SK-N-SH (cell line): ENCODE measurements at places on chromosomes 5 and 9. TPM values are rescaled to one million over a fixed set of nuclear protein-coding genes. Genes with fewer than 3 reads are reported as not detected.

- DNase-seq: no peak
These were observed 285.1 kb upstream of the CDH6 start for GRCh38 chr5:30908356-30908755.

DNA sequence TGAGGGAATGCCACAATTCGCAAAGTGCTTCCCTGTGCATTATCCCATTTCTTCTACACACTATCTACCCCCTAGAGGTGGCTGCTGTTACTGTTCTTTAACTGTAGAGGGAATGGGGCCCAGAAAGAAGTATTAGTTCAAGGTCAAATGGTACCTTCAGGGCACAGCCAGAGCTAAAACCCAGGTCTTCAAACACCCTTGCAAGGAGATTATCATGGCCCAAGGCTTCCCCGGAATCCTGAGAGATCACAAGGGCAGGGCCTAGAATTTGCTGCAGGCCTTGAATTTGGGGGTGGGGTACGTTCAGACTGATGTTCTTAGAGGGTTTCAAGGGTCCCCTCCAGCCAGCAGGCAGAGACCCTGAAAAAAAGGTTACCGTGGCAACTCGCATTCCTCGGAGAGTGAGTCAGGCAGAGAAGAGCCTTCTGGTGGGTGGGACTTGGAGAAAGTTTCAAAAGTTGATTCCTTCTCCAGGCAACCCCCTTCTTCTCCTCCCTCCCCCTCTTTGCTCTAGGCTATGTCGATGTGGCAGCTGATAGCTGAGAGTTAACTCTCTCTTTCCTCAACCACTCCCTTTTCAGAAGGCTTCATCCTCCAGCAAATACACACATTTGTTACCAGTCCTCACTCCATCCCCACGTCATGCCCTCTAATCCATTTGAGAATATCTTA is 1.9 kb downstream of the SPARC start:
- no peak for DNase-seq

- DNase-seq: no peak
These were observed 36.5 kb upstream of the ANKDD1B start for GRCh38 chr5:75574791-75575190.

GRCh38 chr5:175654807-175655206 is 3.1 kb upstream of the HRH2 start:
- no peak for DNase-seq

DNA sequence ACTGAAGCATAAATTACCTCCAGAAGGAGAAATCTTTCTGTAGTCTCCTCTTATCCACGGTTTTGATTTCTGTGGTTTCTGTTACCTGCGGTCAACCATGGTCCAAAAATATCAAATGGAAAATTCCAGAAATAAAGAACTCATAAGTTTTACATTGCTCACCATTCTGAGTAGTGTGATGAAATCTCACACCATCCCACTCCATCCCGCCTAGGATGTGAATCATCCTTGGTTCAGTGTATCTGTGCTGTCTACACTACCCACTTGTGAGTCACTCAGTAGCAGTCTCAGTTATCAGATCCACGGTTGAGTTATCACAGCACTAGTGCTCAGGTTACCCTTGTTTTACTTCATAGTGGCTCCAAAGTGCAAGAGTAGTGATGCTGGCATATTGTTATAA is 371.2 kb downstream of the NFIB start:
- no peak for DNase-seq

The WNT8A gene
- polyA plus RNA-seq: not detected in 2 replicates

The OCLN gene
- 6.5 and 7.4 TPM in 2 replicates for polyA plus RNA-seq

The IFNA14 gene
- polyA plus RNA-seq: not detected in 2 replicates
